Naive thymus-derived CD4-positive, alpha-beta T cell (primary cell): ENCODE measurements at places on chromosomes 5 and 9. TPM values are rescaled to one million over a fixed set of nuclear protein-coding genes. Genes with fewer than 3 reads are reported as not detected.

The QRFP gene
- not detected for total RNA-seq

The CCDC183 gene
- total RNA-seq = 3.2 TPM

The GFM2 gene
- total RNA-seq = 20.5 TPM

The CDH6 gene
- not detected in 2 replicates for total RNA-seq

The IL7R gene
- 1,298 TPM for total RNA-seq

The FOXD1 gene
- 0.18 TPM in 1 of 2 replicates, not detected in the other for total RNA-seq

DNA sequence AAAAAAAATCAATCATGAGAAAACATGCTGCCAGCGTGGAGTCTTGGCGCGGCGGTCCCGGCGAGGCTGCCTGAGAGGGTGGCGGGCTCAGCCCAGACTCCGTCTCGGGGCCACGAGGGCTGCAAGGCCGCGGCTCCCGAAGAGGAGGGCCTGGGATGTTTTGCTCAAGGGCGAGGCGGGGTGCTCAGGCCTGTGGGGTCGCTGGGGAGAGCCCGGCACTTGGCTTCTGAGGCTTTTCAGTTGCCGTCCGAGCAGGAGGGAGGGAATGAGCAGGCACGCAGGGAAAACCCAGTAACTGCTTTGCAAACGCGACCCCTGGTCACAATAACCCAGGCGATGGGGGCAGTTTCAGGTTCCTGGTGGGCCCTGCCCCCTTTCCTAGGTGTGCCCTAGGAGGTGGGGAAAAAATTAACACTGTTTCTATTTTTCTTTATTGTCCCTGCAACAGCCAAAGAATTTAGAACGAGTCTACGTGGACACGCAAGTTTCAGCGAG is 3.2 kb upstream of the IRX2 start:
- no peak overlapping the region for H3K27ac ChIP-seq
- H3K36me3 ChIP-seq = no peaks in the 10 kb centered on the region
- DNase-seq = no peak

- no peak for DNase-seq
- H3K27me3 ChIP-seq = no peaks in the 10 kb centered on the region
- no peak overlapping the region for H3K4me3 ChIP-seq
- no peaks in the 10 kb centered on the region for H3K4me1 ChIP-seq
Measured at GRCh38 chr9:95025213-95026147, 292.0 kb downstream of the FANCC start.

DNA sequence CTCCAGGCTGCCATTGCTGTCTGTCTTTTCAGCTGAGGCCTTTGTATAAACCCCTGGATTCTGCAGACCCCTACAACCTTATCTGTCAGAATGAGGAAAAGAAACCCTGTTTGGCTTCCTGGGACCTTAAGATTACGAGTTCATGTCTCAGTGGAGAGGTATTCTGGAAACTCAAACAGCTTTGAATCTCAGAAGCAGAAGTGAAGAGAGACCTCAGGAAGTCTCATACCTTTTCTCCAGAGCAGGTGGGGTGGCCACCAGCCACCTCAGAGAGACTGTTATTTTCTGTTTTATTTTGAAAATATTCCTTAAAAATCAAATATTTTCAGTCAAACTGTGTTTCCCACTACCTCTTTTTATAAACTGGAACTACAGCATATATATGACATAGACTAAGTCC is 457.5 kb downstream of the TMEM232 start:
- H3K4me1 ChIP-seq = no peaks in the 10 kb centered on the region
- H3K27me3 ChIP-seq = no peaks in the 10 kb centered on the region
- no peaks in the 10 kb centered on the region for H3K36me3 ChIP-seq
- no peak for DNase-seq
- H3K4me3 ChIP-seq = no peak overlapping the region
- no peak overlapping the region for H3K27ac ChIP-seq

- no peak for DNase-seq
- no peaks in the 10 kb centered on the region for H3K27me3 ChIP-seq
- no peak overlapping the region for H3K27ac ChIP-seq
- no peaks in the 10 kb centered on the region for H3K36me3 ChIP-seq
Measured at GRCh38 chr5:117590944-117591343, 1016.3 kb upstream of the SEMA6A start.

GRCh38 chr5:109532773-109533364 is 123.1 kb upstream of the PJA2 start:
- H3K4me1 ChIP-seq = no peaks in the 10 kb centered on the region
- no peak overlapping the region for H3K27ac ChIP-seq
- no peaks in the 10 kb centered on the region for H3K36me3 ChIP-seq
- no peak overlapping the region for H3K4me3 ChIP-seq
- H3K27me3 ChIP-seq = no peaks in the 10 kb centered on the region

- H3K4me3 ChIP-seq = no peak overlapping the region
- H3K27me3 ChIP-seq = no peaks in the 10 kb centered on the region
- no peaks in the 10 kb centered on the region for H3K36me3 ChIP-seq
- H3K4me1 ChIP-seq = no peaks in the 10 kb centered on the region
Measured at GRCh38 chr9:6689893-6690674, 44.6 kb upstream of the GLDC start.

DNA sequence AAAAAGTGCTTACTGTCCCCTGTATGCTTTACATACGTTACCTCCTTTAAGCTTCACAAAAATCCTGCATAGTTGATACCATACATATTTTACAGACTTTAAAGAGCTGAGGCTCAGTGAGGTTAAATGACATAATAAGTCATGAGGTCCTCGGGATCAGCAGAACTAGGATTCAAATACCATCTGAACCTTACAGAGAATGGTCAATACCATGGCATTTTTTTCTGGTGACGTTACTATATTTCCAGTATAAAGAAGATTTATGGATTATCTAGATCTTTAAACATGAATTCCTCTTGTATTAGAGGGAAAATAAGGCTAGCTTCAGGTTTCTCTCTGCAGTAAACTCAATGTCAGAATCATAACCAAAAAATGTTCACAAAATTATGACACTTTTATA is 153.7 kb upstream of the GPR151 start:
- no peaks in the 10 kb centered on the region for H3K4me1 ChIP-seq
- H3K36me3 ChIP-seq = no peaks in the 10 kb centered on the region
- DNase-seq = no peak
- H3K27me3 ChIP-seq = no peaks in the 10 kb centered on the region
- no peak overlapping the region for H3K4me3 ChIP-seq

GRCh38 chr9:967903-968641 is 8.4 kb upstream of the DMRT3 start:
- no peaks in the 10 kb centered on the region for H3K36me3 ChIP-seq
- DNase-seq = no peak
- no peak overlapping the region for H3K27ac ChIP-seq
- H3K4me1 ChIP-seq = peaks cover 4% of the 10 kb centered on the region

GRCh38 chr9:81584099-81584498 is 105.2 kb downstream of the TLE1 start:
- no peaks in the 10 kb centered on the region for H3K27me3 ChIP-seq
- H3K4me1 ChIP-seq = no peaks in the 10 kb centered on the region
- no peak for DNase-seq
- no peak overlapping the region for H3K27ac ChIP-seq
- H3K4me3 ChIP-seq = no peak overlapping the region

DNA sequence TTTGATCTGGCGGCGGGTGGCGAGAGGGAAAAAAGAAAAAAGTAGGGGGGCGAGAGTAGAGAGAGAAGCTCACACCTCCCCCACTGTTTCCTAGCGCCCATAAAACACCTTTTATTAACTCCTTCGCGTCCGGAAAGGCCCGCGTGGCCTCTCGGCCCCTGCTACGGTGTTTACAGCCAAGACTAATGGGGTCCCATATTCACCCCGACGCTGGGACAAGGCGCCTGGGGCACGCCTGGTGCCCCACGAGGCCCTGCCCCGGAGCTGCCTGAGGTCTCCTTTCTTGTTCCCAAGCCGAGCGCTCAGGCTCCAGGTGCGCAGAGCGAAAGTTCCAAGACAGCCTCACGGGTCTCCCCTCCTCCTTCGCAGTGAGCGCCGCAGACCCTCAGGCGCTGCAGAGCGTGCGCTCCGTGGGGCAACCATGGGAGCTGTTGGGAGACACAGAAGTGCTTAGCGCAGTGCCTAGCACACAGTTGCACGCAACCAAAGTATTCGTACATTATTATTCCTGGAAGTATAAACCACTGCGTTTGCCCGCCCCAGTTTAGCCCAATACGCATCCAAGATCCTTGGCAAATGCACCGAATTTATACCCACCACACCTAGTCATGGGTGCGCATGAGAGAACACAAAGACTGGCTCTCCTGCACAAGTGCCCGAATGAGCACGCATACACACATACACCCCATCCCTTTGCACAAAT is 4.3 kb downstream of the HAND1 start:
- no peak overlapping the region for H3K27ac ChIP-seq
- H3K4me1 ChIP-seq = peaks cover 50% of the 10 kb centered on the region
- H3K36me3 ChIP-seq = no peaks in the 10 kb centered on the region
- DNase-seq = no peak

- H3K4me3 ChIP-seq = no peak overlapping the region
- no peak for DNase-seq
Measured at GRCh38 chr5:55900068-55900467, 48.9 kb downstream of the IL31RA start.

DNA sequence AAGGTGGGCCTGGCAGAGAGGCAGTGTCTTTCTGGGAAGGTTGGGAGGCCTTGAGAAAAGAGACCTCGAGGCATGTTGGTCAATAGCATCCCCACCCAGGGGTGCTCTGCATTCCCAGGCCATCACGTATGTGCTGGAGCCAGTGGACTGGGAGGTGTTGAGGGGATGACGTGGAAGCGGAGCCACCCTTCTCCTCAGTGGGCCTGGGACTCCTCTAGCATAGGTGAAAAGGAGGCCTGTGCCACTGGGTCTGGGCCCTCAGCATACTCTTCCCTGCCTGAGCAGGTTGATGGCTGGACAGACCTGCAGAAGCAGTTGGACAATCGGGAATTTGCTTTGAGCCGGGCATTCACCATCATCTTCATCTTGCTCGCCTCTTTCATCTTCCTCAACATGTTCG is 25.5 kb downstream of the PITX1 start:
- H3K4me3 ChIP-seq = no peak overlapping the region
- DNase-seq = no peak
- H3K36me3 ChIP-seq = no peaks in the 10 kb centered on the region

DNA sequence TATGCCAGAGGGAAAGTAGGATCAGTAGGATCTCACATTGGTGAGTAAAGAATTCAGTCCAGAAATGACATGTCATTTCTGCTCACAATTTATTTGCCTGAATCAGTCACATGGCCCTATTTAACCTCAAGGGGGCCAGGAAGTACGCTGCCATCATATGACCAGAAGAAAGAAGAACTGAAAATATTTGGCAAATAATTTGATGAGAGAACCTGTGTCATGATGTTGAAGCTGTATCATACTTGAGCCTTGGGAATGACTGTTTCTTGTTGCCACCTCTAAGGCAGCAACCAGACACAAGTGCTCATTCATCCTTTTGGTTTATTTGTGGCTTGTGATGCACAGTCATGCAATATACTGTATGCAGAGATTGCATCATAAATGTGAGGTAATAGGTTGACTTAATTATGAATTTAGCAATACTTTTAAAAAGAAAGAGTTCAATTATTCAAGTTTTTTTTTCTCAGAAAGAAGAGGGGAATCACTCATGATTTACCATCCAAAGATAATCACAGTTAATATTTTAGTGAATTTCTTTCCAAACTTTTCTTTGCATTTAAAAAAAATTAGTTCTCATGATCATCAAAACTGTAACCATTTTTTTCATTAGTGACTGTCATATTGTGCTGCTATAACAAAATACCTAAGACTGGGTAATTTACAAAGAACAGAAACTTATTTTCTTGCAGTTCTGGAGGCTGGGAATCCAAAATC is 8.2 kb upstream of the ZFYVE16 start:
- DNase-seq = no peak
- no peaks in the 10 kb centered on the region for H3K4me1 ChIP-seq
- no peaks in the 10 kb centered on the region for H3K27me3 ChIP-seq
- no peak overlapping the region for H3K27ac ChIP-seq
- no peak overlapping the region for H3K4me3 ChIP-seq

- no peak for DNase-seq
- no peak overlapping the region for H3K27ac ChIP-seq
Measured at GRCh38 chr9:71737455-71737854, 30.9 kb downstream of the CEMIP2 start.

DNA sequence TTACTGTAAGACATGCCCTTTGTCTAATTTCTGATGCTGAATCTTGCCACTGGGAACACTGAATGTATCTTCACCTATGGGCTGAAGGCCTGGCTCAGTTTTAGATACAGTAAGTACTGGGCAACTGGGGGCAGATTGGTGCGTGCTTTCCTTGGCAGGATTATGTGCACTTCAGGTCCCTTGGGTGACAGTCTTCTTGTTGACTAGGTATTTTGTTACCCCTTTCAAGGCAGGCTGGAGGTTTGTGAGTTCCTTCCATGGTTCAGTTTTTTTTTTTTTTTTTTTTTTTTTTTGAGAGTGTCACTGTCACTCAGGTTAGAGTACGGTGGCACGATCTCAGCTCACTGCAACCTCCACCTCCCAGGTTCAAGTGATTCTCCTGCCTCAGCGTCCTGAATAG is 7.6 kb downstream of the ZMAT2 start:
- H3K4me3 ChIP-seq = no peak overlapping the region
- peaks cover 22% of the 10 kb centered on the region for H3K36me3 ChIP-seq

- no peak overlapping the region for H3K27ac ChIP-seq
- no peaks in the 10 kb centered on the region for H3K4me1 ChIP-seq
- H3K27me3 ChIP-seq = no peaks in the 10 kb centered on the region
- no peaks in the 10 kb centered on the region for H3K36me3 ChIP-seq
Measured at GRCh38 chr5:96315431-96315830, 117.6 kb downstream of the PCSK1 start.

- no peak for DNase-seq
- H3K27ac ChIP-seq = no peak overlapping the region
- H3K27me3 ChIP-seq = no peaks in the 10 kb centered on the region
- H3K4me1 ChIP-seq = no peaks in the 10 kb centered on the region
- H3K4me3 ChIP-seq = no peak overlapping the region
- no peaks in the 10 kb centered on the region for H3K36me3 ChIP-seq
Measured at GRCh38 chr9:107674721-107675277, 185.2 kb upstream of the KLF4 start.

GRCh38 chr5:154899151-154899816 is 38.7 kb downstream of the GEMIN5 start:
- DNase-seq = no peak
- no peak overlapping the region for H3K27ac ChIP-seq
- peaks cover 13% of the 10 kb centered on the region for H3K36me3 ChIP-seq
- no peaks in the 10 kb centered on the region for H3K4me1 ChIP-seq
- no peak overlapping the region for H3K4me3 ChIP-seq
